ENCODE measurements at places on chromosomes 7 and 10. TPM values are rescaled to one million over a fixed set of nuclear protein-coding genes. Genes with fewer than 3 reads are reported as not detected.
A peak's percentile ranks its signal among the peaks of the same experiment; 100 is the strongest.

DNA sequence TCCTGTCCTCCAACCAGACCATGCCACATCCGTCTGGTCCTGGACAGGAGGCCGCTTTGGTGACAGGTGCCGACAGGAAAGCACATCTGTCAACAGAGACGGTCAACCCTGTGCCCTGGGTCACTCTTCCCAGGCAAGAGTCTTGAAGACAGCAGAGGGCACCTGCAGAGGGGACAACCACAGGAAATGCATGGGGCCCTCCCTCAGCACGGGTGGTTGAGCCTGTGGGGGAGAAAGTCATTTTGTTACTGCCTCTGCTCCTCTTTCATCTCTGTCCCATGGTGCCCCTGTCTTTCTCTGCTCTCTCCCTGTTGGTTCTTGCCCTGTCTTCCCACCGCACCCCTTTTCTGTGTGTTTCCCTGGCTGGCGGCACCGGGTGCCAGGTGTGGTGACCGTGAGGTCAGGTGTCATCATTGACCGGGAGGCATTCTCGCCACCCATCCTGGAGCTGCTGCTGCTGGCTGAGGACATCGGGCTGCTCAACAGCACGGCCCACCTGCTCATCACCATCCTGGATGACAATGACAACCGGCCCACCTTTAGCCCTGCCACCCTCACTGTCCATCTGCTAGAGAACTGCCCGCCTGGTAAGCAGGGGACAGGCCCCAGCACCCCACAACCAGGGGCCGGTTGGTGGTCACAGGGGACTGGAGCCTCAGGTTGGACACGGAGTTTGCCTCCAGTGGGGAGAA, 17.6 kb upstream of the VSIR start:
- no peak for DNase-seq

GRCh38 chr7:157413881-157414701, 77.3 kb downstream of the DNAJB6 start:
- no peak for DNase-seq

DNA sequence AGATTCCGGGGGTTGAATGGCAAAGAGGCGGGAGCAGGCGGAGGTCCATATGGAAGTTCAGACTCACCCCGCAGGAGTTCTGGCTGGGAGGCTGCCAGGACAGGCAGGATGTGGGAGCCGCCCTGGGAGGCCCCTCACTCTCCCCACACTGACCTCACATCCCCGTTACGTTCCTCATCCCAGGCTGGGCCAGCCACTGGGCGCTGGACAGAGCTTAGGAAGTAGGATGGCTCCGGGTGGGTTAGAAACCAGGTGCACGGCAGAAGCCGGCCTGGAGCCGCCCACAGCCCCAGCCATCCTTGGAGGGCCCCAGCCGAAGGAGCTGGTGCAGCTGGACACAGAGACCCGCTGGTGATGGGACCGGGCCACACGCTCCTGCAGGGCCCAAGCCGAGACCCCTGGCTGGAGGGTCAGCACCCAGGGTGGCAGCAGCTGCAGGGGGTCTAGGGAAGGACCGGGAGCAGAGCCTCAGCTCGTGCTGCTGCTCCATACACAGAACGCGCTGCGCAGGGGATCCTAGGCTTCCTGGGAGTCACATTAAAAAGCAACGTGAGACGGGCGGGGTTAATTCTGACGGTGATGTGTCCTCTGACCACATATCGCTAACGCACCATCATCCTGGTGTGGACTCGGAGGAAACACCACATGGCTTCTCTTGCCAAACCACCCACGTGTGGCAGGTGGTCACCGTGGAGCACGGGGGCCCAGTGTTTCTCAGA, 98.6 kb upstream of the DIP2C start:
- peak; percentile 76 for DNase-seq

DNA sequence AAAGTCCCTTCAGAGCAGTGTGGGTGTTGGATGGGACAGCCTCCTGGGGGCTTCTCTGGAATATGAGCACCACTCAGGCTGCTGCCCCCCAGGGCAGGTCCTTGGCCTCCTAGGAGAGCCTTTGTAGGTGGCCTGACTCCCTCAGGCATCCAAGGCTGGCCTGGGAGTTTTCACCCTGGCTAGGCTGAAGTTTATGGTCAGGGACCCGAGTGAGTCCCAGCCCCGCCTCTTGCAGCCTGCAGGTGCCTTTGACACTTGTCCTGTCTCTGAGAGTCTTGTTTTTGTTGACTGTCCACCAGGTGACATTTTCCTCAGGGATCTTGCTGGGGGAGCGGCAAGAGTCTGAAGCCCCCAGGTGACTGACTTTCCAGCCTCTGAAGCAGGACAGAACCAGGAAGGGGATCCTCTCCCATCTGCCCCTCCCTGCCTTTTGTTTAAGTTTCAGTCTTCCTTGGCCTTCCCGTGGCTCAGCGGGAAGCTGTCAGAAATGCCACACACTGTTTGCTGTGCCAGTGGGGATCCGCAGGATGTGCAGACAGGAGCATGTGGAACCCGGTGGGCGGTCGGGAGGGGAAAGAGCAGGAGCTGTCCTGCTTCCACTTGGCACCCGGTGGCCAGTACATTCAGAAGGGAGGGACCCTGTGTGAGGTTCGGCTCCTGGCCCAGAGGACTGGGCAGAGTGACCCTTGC, 59.5 kb downstream of the LRRC18 start:
- DNase-seq = no peak

The FFAR4 gene
- polyA plus RNA-seq = not detected

DNA sequence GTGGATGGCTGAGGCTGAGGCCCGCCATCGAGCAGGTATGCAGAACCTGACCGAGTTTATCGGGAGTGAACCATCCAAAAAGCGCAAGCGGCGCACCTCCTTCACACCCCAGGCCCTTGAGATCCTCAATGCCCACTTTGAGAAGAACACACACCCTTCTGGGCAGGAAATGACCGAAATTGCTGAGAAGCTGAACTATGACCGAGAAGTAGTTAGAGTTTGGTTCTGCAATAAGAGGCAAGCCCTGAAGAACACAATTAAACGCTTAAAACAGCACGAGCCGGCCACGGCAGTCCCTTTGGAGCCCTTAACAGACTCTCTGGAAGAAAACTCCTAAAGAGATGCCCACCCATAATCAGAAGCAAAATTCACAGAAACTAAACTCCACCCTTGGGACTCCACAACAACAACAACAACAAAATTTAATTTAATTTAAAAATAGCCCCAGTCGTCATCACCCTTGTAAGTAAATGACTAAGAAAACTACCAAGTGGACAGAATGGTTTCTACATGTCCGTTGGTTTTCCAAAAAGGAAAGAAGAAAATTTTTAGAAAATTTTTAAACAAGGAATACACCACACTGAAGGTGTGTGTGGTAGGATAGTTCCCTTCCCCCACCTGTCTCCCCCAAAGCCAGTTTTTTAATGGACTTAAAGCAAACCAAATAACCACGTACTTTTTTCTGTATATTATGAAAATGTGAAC, 101.7 kb upstream of the YAE1 start:
- no peak for DNase-seq

- DNase-seq = no peak
These were observed 282.2 kb downstream of the PHTF2 start for GRCh38 chr7:78080811-78081210.

- no peak for DNase-seq
These were observed 69.1 kb downstream of the NKX6-2 start for GRCh38 chr10:132716691-132717490.

The IL2RA gene
- polyA plus RNA-seq = not detected

The PON2 gene
- polyA plus RNA-seq = 140 TPM

- peak; percentile 18 for DNase-seq
These were observed 11.1 kb downstream of the HOXA4 start for GRCh38 chr7:27119412-27119911.

GRCh38 chr7:152176797-152177196, 151.3 kb downstream of the GALNT11 start:
- no peak for DNase-seq

The NSUN5 gene
- polyA plus RNA-seq = 12.9 TPM

- DNase-seq = no peak
These were observed 47.2 kb downstream of the OSBPL3 start for GRCh38 chr7:24932815-24933214.

- no peak for DNase-seq
These were observed 139.1 kb downstream of the ARHGAP12 start for GRCh38 chr10:31789555-31789954.

- DNase-seq = no peak
These were observed 11.4 kb upstream of the NEUROG3 start for GRCh38 chr10:69584624-69585023.

All from fibroblast of lung (primary cell).